ENCODE measurements at places on chromosomes 6 and 20.

DNA sequence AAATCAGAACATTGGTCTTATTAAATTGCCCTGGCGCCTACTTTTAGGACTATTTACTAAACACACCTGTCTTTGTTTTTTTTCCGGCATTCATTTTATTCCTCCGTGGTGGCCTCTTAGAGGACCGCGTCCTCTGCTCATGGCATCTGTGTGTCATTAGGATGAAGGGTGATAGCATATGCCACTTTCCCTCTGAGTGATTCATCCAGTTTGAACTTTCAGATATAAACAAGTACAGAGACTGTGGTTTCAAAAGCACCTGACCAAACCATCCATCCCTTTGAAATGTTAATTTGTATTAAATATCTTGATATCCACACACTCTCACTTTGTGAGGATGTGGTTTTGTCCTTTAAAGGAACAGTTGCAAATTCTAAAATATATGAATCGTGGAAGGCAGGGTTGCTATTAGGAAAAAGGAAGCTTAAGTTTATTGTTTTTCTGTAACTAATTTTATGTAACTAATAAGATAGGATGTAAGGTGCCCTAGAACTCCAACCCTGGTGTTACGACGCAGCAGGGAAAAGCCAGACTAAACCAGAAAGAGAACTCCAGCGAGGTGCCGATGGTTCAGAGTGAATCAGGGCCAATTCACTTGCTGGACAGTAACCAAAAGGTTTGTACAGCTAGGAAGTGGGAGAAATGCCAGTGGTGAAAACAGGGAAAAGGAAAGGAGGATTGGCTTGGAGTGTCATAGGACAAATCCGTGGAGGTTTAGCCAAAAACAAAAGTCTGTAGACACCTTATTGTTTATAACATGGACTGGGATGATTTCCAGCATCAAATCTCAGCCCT, 98.7 kb downstream of the SHLD1 start:
- peak; percentile 70 for DNase-seq

DNA sequence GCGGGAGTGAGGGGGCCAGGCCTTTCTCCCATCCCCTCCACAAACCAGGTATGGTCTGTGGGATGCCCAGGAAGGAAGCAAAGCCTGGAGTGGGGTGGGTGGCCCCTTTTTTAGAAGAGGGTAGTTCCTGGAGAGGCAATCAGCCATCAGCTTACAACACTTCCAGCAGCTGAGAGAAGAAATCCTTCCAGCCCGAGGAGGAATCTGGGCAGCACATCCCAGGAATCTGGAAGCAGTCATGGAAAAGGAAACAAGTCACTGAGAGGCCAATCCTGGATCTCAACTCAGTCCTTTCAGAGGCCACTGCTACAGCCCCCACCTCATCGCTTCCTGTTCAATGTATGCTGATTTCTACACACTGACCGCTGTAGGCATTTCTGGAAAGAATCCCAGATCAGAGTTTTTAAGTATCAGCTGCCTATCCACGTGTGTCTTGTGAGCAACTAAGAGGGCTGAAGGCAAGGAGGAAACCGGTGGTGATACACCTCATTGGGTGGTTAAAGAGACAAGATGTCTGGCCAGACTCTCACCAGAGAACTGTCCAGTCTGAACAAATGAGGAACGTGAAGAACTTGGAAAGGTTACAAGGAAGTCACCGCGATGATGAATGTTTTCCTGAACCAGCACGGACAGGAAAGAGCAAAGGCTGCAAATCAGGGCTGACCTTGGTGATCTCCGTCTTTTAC, 92.9 kb upstream of the SHLD1 start:
- DNase-seq, result peak; percentile 93

DNA sequence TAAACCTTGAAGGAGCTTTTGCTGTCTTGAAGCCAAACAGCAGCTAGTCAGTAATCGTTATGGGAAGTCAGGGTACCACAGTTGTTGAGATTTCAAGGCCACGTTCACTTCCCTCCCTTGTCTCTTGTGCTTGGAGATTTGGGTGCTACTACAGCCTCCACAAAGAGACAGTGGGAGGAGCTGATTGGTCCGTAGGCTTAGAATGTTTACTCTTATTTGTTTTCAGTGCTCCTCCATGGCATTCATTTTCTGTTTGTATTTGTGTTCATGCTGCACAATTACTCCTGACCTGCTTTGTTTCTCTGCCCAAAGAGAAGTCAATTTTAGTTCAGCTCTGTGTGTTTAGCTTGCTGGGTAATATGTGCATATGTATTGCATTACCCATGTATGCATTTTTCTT, 147.7 kb downstream of the PRL start:
- DNase-seq, result peak; percentile 9

GRCh38 chr6:149857541-149857940, 6.6 kb downstream of the LRP11 start:
- DNase-seq, result no peak

Data from astrocyte of the spinal cord (primary cell).